ENCODE measurements at places on chromosomes 7 and 10.

DNA sequence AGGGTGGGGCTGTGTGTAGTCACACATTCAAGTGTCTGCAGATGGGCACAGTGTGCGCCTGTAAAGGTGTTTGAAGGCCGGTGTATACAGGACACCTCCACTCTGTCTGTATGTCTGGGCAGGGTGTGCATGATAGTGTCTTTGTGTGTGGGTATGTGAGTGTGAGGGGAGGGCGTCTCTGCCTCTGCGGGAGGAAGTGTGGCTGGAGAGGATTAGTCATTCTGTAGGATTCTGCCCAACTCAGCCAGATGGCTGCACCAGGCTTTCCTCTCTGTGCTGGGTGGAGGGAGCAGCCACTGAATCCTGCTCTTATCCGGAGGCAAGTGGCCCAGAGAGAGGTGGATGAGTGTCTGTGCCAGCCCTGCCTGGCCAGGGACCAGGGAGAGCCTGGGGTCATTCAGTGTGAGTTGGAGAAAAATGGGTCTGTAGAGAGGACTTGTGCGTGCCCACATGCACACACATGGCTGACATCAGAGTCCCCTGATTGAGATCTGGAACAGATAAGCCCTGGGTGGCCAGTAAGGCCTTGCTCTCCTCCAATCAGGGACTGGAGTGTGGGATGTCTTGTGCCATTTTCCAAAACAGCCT, 1.7 kb downstream of the SFXN3 start:
- DNase-seq = peak; percentile 89

GRCh38 chr7:83053965-83054364, 108.7 kb downstream of the PCLO start:
- no peak for DNase-seq

DNA sequence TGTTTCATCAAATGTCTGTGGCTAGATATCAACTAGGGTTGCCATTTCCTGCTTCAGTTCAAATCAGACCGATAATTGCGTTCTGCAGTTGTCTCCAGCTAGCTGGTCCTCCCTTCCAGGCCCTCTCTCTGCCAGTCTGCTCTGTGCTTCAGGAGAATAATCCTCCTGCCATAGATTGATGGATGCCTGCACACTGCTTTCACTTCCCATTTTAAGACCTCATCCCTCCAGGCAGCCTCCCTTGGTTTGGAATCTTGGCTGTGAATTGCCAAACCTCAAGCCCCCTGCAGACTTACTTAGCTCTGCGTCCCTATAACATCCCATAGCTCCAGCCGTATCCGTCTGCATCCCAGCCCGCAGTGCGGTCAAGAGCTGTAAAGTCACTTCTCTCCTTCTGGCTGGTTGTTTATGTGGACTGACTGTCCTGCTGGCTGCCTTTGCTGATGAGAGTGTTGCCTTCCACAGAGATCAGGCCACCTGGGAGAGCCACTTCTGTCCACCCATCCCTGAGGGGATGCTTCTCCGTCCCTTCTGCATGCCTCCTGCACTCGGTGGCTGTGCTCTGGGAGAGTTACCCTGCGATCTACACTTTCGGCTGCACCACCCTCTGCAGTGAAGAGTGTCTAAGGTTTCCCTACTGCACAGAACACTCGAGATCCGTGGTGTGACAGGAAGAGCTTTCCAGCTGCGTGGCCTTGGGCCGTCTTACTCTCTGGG, 22.4 kb upstream of the KLF6 start:
- no peak for DNase-seq

- DNase-seq = no peak
Observed at GRCh38 chr7:140062118-140062527, 628 bp downstream of the PARP12 start.

DNA sequence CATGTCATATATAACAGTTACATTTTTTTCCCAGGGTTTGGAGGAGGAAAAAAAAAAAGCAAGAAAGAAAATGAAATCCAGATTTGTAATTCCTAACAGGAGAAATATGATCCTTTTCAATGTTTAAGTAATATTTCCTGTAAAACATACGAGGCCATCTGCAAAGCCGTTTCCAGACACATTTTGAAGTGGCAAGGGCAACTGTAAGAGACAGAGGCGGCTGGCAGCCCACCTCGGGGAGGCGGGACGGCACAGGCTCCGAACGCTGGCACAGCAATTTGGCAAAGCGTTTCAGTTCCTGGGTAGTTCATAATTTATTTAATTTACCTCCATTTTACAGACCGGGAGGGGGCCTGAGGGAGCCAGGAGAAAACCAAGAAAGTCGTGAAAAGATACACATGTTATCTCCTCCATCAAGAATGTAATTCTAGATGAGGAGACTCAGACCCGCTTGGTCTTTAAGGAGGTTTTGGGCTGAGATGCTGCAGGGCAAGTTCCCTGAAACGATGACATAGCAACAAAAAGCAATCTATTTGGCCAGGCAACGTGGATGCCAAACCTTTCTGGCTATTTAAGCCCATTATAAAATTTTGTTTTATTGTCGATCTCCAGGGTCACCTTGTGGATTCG, 448.5 kb upstream of the MKI67 start:
- no peak for DNase-seq

Measured in AG20443 (cell line).